Neural cell (in vitro differentiated cells): ENCODE measurements at places on chromosomes 5 and 9. TPM values are rescaled to one million over a fixed set of nuclear protein-coding genes. Genes with fewer than 3 reads are reported as not detected.

The MCTP1 gene
- polyA plus RNA-seq: 1.1 and 1.9 TPM in 2 replicates

The AK8 gene
- 0.71 and 1.2 TPM in 2 replicates for polyA plus RNA-seq

The LCN2 gene
- not detected in 2 replicates for polyA plus RNA-seq

The TRIO gene
- polyA plus RNA-seq: 168 and 178 TPM in 2 replicates

The STKLD1 gene
- polyA plus RNA-seq: 1.1 and 3.4 TPM in 2 replicates

The CCL27 gene
- 0.82 and 2.9 TPM in 2 replicates for polyA plus RNA-seq

The TNFSF15 gene
- not detected in 2 replicates for polyA plus RNA-seq

The SLC6A19 gene
- polyA plus RNA-seq: not detected in 2 replicates

The GGTA1 gene
- polyA plus RNA-seq: not detected in 2 replicates

The SLC25A48 gene
- polyA plus RNA-seq: 1.0 TPM in 1 of 2 replicates, not detected in the other

The SEMA6A gene
- polyA plus RNA-seq: 6.5 and 6.6 TPM in 2 replicates

The POU5F2 gene
- 0.07 and 0.22 TPM in 2 replicates for polyA plus RNA-seq

The C7 gene
- 0.78 TPM in 1 of 2 replicates, not detected in the other for polyA plus RNA-seq

The ELAVL2 gene
- polyA plus RNA-seq: 80.8 and 106 TPM in 2 replicates

The TMEM267 gene
- 8.0 and 9.7 TPM in 2 replicates for polyA plus RNA-seq

The EGFLAM gene
- polyA plus RNA-seq: not detected in 2 replicates

The ARID3C gene
- 2.1 and 2.8 TPM in 2 replicates for polyA plus RNA-seq

The IFNK gene
- polyA plus RNA-seq: not detected in 2 replicates

The PFN3 gene
- polyA plus RNA-seq: not detected in 2 replicates

The CDKN2A gene
- polyA plus RNA-seq: not detected in 2 replicates
